ENCODE measurements at places on chromosomes 5 and 9.
A peak's percentile ranks its signal among the peaks of the same experiment; 100 is the strongest.

DNA sequence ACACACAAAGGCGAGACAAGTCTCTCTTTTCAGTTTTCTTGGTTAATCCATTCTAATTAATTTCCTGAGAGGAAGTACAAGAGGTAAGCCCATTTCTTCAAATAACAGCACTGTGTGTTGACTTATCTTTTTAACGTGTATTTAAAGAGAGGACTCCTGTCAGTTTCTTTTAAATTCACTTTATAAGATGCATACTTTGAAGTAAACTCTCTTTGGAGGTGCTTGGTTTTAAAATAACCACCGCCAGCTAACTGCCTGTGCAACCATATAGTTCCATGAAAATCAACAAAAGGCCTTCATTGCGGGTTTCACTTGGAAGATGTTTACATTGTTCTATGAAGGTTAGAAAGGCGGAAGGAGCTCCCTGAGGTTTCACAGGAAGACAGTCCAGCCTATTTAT lies 13.1 kb upstream of the SERINC5 start:
- DNase-seq = no peak

GRCh38 chr5:14443671-14444093 lies 137.9 kb upstream of the OTULINL start:
- no peak for DNase-seq

DNA sequence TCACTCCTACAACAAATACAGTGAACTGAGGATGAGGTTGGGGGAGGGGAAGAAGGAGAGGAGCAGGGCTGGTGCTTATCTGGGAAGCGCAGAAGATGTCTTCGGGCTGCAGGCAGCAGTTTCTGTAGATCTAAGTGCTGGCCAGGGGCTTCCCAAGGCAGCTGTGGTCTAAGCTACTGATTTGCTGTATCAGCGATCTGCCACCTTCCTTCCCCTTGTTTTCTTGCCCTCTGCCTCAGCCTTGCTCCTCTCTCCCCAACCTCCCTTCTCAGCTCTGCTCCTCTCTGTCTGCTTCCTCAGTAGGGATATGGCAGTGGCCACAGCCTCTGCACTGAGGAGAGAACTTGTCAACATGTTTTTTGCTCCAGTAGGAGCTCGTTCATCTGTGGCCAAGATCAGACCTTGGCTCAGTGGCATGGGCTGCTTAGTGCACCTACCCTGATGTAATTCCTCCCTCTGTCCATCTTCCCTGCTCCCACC lies 42.8 kb upstream of the IL6ST start:
- no peak for DNase-seq

DNA sequence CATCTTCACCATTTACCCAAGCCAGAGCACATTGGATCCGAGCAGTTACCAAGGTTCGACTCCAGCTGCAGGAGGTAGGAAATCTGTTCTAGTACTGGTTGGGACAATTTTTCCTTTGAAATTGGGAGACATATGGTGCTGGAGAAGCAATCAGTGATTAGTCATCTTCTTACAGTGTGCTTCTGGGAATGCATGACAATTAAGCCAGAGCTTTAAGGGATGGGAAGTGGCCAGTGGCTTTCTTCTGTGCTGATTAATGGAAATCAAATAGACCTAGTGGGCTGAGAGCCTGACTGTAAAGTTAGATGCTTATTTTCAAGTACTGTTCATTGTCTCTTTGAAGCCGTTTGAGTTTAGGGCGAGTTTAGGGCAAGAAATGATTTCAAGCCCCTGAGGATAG lies 152.1 kb downstream of the UNC13B start:
- no peak for DNase-seq

GRCh38 chr9:97740848-97741821 lies 44.0 kb upstream of the XPA start:
- no peak for DNase-seq

- no peak for DNase-seq
Measured at GRCh38 chr5:55370291-55370925, 62.6 kb downstream of the MTREX start.

- no peak for DNase-seq
Measured at GRCh38 chr5:146218168-146218567, 14.8 kb downstream of the RBM27 start.

DNA sequence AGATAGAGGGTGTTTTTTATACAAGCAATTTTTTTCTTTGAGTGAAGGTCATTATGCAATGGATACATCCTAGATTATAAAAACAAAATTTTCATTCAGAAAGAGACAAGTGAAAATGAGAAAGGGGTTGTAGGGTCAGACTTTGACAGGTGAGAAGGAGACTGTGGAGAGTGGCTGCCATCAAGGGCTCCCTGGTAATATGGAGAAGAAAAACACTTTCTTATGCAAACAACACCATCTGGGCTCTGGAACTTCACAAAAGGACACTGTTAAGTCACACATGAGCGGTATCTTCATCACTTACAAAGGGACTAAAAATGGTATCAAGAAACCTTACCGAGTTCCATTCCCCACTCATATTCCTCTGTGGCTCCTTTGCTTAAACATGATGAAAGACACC lies 23.5 kb downstream of the C7 start:
- DNase-seq = no peak

- DNase-seq = no peak
Measured at GRCh38 chr5:166618526-166618925, 1672.9 kb upstream of the WWC1 start.

- DNase-seq = no peak
Measured at GRCh38 chr9:108786901-108787689, 68.7 kb downstream of the ACTL7B start.

- no peak for DNase-seq
Measured at GRCh38 chr5:115194676-115195075, 25.0 kb upstream of the TRIM36 start.

DNA sequence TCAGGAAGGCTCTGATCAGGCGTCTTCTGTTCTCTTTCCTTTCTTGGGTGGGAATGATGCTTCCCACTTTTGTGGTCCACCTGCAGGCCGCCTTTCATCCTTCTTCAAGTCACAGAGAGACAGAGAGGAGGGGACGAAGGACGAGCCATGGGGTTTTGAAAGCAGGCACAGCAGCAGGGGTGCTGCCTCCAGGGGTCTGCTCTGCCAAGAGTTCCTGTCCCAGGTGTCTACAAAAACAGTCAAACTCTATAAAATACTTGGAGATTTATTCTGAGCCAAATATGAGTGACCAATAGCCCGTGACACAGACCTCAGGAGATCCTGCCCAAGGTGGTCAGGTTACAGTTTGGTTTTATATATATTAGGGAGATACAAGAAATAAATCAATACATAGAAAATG lies 34.5 kb upstream of the LCP2 start:
- DNase-seq = no peak

- DNase-seq = no peak
Measured at GRCh38 chr9:71004196-71004595, 117.2 kb downstream of the TRPM3 start.

DNA sequence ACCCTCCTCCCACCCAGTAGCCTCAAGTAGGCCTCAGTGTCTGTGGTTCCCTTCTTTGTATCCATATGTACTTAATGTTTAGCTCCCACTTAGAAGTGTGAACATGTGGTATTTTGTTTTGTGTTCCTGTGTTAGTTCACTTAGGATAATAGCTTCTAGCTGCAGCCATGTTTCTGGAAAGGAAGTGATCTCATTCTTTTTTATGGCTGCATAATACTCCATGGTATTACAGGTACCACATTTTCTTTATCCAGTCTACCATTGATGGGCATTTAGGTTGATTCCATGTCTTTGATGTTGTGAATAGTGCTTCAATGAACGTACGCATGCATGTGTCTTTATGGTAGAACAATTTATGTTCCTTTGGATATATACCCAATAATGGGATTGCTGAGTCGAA lies 74.8 kb downstream of the SLC12A2 start:
- DNase-seq = no peak

DNA sequence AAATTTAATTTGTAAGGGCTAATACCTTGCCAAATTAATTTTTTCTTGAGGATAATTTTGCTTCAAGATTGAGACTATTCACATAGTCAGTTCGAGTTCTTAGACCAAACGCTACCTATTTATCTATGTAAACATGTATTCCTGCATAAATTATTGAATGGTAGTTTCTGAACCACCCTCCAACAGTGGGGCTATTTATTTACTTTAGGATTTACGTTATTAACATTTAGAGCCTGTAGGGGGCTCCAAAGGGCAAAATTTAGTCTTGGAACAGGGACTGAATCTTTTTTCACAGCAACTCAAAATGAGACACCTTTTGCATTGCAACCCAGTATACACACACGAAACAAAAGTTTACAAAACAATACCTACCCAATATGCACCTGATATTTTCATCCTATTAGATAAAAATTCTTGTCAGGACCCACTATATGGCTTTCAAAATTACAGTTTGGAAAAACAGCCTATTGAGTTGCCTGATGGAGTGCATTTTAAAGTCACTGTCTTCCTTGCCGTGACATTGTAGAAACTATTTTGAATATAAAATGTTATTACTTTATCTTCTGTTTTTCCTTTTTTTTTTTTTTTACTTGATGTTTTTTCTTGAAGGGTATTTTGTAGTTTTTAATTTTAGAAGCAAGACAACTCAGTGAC lies 47.1 kb upstream of the POU4F3 start:
- DNase-seq = peak; percentile 41

DNA sequence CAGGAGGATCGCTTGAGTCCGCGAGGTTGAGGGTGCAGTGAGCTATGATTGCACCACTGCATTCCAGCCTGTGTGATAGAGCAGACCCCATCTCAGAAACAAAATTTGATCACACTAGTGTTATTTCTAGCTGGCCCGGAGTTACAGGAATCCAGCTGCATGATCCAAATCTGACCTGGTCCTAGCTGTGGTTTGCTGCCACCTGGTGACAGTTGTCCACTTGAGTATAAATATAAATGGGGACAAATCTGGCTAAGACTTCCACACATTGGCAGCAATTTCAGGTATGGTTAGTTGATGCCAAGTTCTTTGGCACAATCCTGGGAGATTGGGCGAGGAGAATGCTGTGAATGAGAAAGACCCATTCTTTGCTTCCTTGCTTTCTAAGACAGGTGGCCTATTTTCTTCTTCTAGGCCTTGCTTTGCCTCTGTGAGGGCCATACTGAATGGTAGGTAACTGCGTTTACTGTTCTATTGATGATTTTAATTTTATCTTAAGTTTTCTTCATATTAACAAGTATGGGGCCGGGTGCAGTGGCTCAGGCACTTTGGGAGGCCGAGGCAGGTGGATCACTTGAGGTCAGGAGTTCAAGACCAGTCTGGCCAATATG lies 35.4 kb downstream of the UBE2R2 start:
- peak; percentile 27 for DNase-seq

GRCh38 chr9:128408963-128409431 lies 11.7 kb upstream of the CERCAM start:
- DNase-seq = no peak

- DNase-seq = no peak
Measured at GRCh38 chr9:96174371-96174770, 127.6 kb downstream of the HSD17B3 start.

DNA sequence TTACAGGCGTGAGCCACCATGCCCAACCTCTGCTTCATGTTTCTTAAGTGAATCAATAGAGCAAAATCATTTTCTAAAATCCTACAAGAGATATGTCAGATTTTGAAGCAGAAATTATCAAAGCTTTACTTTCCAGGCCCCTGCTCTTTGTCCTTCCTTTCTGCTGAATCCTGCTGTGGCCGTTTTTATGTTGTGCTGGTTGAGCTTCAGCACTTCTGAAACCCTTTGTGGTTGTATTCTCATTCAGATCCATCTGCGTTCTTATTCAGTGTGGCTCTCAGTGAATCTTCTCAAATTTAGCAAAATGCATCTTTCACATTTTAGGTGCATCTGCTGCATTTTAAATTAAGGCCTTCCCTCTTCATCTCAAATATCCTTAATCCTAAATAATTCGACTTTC lies 26.0 kb downstream of the JMY start:
- no peak for DNase-seq

DNA sequence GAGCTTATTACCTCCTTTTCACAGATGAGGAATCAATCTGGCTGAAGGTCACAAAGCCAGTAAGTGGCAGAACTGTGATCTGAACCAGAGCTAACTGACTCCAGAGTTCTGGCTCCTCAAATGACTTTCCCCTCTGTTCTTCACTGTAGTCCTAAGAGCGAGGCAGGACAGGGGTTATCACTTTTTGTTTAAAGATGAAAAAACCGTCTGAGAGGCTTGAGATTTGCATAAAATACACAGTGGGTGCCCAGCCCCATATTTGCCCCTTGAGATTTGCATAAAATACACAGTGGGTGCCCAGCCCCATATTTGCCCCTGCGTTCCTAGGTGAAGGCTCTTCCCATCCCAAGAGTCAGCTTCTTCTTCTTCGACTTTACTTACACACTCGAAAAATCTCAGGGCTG lies 667 bp downstream of the FBXO10 start:
- no peak for DNase-seq

DNA sequence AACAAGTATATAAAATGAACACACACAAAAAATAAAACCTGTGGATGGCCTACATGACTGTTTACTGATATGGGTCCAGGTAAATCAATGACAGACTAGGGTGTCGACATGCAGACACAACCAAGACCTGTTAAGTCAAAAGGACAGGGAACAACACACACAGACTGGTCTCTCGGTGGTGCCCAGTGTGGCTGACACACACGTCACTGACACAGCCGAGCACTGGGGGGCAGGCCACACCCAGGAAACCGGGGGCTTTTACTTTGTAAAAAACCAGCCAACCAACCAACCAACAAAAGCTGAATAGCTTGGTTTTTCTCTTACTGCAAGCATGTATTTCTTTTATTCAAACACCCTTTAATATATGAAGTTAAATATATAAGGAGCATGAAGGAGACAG lies 5.0 kb downstream of the FAM163B start:
- no peak for DNase-seq

- DNase-seq = no peak
Measured at GRCh38 chr5:180975338-180975737, 13.3 kb upstream of the BTNL3 start.

- DNase-seq = no peak
Measured at GRCh38 chr5:141846031-141846430, 32.2 kb downstream of the PCDH1 start.

DNA sequence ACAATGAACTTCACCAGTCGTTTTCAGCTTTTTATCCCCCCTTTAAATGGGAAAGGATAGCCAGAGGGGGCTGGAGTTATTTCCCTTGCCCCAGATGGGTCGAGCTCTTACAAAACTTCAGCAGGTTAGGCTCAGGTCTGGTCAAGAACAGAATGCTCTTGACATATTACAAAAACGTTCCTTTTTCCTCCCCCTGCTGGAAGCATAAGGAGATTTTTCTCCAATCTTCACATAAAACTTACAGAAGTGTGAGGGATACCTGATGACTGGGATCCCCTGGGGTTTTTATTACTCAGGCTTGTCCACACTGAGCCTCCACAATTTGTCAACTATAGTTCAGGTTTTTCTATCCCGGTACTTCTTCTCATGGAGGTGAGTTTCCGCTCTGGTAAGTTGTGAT lies 60.8 kb downstream of the CSF2 start:
- DNase-seq = peak; percentile 12

- DNase-seq = no peak
Measured at GRCh38 chr5:76715486-76715735, 515 bp upstream of the F2R start.

DNA sequence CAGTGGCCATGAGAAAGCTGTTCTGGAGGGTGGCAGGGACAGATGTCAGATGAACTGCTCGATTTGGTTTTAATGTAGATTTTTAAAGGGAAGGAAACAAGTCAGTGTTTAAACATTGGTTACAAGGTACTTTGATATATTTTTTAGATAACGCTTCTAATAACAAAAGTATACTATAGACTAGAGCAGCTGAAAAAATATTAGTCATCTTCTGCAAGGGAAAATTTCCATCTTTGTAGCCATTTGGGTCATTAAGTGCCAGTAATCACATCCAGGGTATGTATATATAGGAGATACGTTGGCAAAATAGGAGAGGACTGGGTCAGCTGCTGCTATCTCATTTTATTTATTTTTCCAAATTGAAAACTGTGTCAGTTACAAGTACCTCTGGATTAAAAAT lies 69.0 kb downstream of the SV2C start:
- no peak for DNase-seq

GRCh38 chr5:90982576-90982975 lies 400.5 kb downstream of the ARRDC3 start:
- DNase-seq = no peak

Data from HTR-8/SVneo (cell line).